Caki2 (cell line): ENCODE measurements at places on chromosomes 7 and 10. TPM values are rescaled to one million over a fixed set of nuclear protein-coding genes. Genes with fewer than 3 reads are reported as not detected.

MMD2 gene
- not detected in 2 replicates for total RNA-seq

TAS2R5 gene
- 0.17 TPM in 1 of 2 replicates, not detected in the other for total RNA-seq

GRID2IP gene
- total RNA-seq, result not detected in 2 replicates

SPDYE1 gene
- not detected in 2 replicates for total RNA-seq

CAMK2B gene
- total RNA-seq, result 0.14 and 0.23 TPM in 2 replicates

MNX1 gene
- total RNA-seq, result 14.5 and 19.5 TPM in 2 replicates

ACSL5 gene
- not detected in 2 replicates for total RNA-seq

C10orf62 gene
- total RNA-seq, result 0.41 TPM in 1 of 2 replicates, not detected in the other

TUBB8 gene
- not detected in 2 replicates for total RNA-seq

MOGAT3 gene
- total RNA-seq, result not detected in 2 replicates

CYP26C1 gene
- not detected in 2 replicates for total RNA-seq

OPN4 gene
- 0.17 TPM in 1 of 2 replicates, not detected in the other for total RNA-seq

LRMDA gene
- total RNA-seq, result 18.7 and 20.3 TPM in 2 replicates

C10orf53 gene
- not detected in 2 replicates for total RNA-seq

ACSM6 gene
- total RNA-seq, result 0.10 TPM in 1 of 2 replicates, not detected in the other

PTF1A gene
- total RNA-seq, result not detected in 2 replicates

TAS2R41 gene
- total RNA-seq, result not detected in 2 replicates

TMEM213 gene
- not detected in 2 replicates for total RNA-seq

GHRHR gene
- total RNA-seq, result not detected in 2 replicates

CREB5 gene
- total RNA-seq, result 15.2 and 28.2 TPM in 2 replicates

MLXIPL gene
- not detected in 2 replicates for total RNA-seq

ORC5 gene
- total RNA-seq, result 84.1 and 90.7 TPM in 2 replicates

FAM25C gene
- not detected in 2 replicates for total RNA-seq

CEP55 gene
- 44.4 and 58.9 TPM in 2 replicates for total RNA-seq
